ENCODE measurements at places on chromosomes 1 and 21. TPM values are rescaled to one million over a fixed set of nuclear protein-coding genes. Genes with fewer than 3 reads are reported as not detected.
A peak's percentile ranks its signal among the peaks of the same experiment; 100 is the strongest.

RIPPLY3 gene
- total RNA-seq, result not detected

ELF3 gene
- total RNA-seq, result 0.60 TPM

FMOD gene
- total RNA-seq, result 11.2 TPM

- H3K36me3 ChIP-seq, result no peaks in the 10 kb centered on the region
- DNase-seq, result no peak
- H3K4me3 ChIP-seq, result no peak overlapping the region
- no peaks in the 10 kb centered on the region for H3K27me3 ChIP-seq
- H3K27ac ChIP-seq, result peak overlapping the region; percentile 52
- H3K4me1 ChIP-seq, result peaks cover 16% of the 10 kb centered on the region
These were observed 21.5 kb upstream of the ARHGAP29 start for GRCh38 chr1:94258873-94259331.

DNA sequence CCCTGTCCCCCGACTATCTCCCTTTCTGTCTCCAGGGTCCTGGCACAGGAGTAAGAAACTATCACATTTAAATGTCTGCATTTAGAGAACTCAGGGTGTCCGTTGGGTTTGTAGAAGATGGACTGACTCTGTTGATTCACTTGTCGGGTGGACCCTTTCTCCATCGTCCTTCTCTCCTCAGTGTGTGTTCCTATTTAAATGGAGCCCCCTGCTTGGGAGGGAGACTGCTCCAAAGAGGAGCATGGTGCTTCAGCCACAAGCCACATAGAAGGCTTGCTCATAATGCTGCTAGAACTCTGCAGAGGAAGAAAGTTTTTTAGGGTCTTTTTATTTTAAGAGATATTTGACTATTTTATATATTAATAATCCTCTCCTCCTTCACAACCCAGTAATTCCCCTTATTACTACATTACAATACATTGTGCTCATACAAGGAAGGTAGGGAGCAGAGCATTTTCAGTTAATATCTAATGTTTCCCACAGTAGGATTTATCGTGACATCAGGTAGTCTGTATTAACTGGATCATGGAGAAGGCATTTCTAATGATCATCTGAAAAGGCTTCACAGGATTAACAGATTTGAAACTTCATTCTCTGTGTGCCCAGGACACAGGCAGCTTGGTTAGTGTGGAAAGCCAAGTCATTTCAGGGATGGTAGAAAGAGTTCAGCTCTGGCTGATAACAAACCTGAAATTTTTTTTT, 13.8 kb downstream of the FGGY start:
- no peak overlapping the region for H3K4me3 ChIP-seq
- H3K27ac ChIP-seq, result no peak overlapping the region
- no peaks in the 10 kb centered on the region for H3K4me1 ChIP-seq
- no peaks in the 10 kb centered on the region for H3K27me3 ChIP-seq
- no peaks in the 10 kb centered on the region for H3K36me3 ChIP-seq
- DNase-seq, result no peak

- H3K4me3 ChIP-seq, result no peak overlapping the region
- H3K27ac ChIP-seq, result peak overlapping the region; percentile 55
- H3K36me3 ChIP-seq, result no peaks in the 10 kb centered on the region
- H3K4me1 ChIP-seq, result peaks cover 33% of the 10 kb centered on the region
- DNase-seq, result no peak
These were observed 86.8 kb upstream of the BCAR3 start for GRCh38 chr1:93768380-93768863.

DNA sequence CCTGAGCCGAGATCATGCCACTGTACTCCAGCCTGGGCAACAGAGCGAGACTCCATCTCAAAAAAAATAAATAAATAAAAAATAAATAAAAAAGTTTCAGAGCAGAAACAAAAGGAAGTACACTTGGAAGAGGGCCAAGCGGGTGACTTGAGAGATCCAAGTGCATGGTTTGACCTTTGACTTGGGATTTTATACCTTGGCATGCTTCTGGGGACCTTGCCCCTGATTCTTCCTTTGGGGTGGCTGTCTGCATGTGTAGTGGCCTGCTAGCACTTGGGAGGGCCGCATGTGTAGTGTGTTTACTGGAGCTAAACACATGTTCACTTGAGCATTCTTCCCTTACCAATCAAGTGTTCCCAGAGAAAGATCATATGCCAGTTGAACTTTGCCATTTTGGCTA, 114.0 kb downstream of the DTL start:
- no peaks in the 10 kb centered on the region for H3K27me3 ChIP-seq
- DNase-seq, result no peak
- H3K4me1 ChIP-seq, result peaks cover 15% of the 10 kb centered on the region
- H3K36me3 ChIP-seq, result no peaks in the 10 kb centered on the region
- no peak overlapping the region for H3K4me3 ChIP-seq
- H3K27ac ChIP-seq, result no peak overlapping the region

DNA sequence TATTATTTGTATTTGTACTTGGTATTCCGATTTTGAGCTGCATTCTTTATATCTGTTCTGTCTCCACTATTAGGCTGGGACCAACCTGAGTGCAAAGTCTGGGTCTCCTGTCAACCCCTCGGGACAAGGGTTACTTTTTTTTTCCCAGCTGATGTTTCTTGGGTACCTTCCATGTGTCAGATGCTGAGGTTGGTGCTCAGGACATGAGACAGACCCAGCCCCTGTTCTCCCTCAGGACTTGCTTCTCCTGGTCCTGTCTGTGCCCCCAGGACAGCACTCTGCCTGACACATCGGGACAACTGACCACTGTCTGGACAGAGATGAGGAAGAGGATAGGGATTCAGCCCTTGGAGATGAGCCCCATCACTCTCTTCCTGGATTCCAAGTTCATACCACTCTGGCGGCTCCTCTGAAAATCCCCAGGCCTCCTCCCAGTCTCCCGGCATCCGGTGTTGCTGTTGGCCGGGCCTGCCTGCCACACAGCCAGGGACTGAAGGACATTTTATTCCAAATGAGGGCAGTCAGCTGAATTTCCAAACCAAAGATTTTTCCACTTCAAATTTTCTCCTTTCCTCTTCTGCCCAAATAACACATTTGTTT, 55.6 kb upstream of the FMOD start:
- peak; percentile 71 for DNase-seq
- H3K27ac ChIP-seq, result peak overlapping the region; percentile 80
- H3K4me3 ChIP-seq, result no peak overlapping the region

All from left ventricle myocardium inferior (tissue), 1 donor.